HL-60 (cell line): ENCODE measurements at places on chromosomes 3 and 15.

GRCh38 chr15:98967096-98967495 is 40.5 kb downstream of the PGPEP1L start:
- no peak for DNase-seq

DNA sequence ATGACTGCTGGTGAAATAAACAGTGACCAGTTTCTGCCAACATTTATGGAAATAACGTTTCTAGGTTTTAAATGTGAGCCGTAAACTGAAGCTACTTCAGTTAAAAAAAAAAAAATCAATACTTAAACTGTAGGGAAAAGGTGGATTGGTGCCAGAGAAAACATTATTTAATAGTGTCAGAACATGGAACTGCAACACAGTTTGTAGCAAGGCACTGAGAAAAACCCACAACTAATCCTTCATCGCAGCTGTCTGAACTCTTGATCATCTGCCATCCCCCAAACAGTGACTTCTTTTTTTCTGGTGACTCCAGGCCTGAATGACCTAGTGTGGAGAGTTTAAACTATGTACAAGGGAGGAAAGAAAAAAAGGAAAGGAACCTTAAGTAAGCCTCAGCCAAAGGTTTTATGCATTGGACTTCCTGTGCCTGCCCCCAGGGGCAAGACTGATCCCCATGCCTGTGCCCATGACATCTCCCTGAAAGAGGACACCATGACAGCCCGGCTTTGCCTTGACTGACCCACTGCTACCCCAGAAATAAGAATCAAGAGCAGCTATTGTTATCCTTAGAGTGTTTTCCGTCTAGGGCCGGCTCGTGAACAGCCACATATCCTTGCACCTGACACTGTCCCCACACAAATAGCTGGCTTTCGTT is 33.1 kb downstream of the CRTAP start:
- no peak for DNase-seq

- DNase-seq, result no peak
Measured at GRCh38 chr15:92687195-92687602, 31.6 kb upstream of the FAM174B start.

DNA sequence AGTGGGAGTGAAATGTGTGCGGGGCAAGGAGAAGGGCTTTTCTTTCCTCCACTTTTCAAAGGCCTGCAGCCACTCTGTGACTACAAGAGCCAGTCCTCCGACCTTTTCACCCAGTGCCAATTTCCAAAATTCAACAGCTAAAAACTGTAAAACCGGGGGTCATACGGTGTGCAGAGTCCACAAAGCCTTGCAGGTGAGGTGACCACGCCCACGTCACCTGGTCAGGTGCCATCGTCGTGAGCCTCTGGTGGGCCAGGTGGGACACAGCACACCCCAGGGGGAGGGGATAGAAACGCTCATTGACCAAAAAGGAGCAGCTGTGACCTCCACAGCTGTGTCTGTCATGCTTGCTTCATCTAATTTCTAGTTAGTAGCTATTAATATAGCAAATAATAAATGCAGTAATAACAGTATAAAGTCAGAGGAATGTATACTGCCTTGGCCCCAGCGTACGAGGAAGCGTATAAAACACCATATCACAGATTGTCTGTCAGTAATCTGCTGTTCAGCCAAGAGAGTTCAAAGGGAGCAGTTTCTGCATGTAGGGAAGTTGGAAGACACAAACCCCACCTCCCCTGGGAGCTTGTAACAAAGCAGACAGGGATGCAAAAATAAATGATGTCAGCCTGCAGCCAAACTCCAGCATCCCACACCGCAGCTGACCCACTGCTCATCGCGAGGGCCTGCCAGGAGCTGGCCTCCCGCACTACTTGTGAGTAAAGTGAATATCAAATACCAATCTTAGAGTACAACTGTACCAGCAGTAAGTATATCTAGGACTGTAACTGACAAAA is 86.7 kb downstream of the VGLL4 start:
- DNase-seq, result no peak

DNA sequence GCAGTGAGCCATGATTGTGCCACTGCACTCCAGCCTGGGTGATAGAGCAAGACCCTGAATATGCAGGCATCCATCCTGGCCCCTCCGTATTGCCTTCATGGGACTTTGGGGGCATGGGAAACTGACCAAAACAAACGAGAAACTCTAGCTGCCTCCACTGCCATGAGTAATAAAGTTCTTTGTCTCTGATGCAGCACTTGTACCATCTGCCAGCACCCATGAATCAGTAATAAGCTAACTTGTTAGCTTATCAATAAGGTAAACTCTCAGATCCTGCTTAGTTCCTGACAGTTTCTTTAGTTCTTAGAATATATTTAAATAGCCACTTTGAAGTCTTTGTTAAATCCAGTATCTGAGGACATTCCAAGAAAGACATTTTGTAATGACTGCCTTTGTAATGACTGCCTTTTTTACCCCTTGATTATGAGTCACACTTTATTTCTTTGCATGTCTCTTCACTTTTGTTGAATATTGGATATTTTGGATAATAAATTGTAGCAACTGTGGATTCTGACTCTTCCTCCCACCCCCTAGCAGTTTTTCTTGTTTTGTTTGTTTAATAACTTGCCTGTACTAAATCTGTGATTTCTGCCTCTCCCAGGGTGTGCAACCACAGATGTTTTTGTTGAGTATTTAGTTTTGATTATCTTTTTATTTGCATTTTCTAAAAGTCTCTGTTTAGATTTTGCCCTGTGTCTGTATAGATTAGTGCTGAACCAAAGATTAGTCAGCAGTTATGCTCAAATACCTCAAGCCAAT is 136.9 kb downstream of the HCN4 start:
- no peak for DNase-seq

DNA sequence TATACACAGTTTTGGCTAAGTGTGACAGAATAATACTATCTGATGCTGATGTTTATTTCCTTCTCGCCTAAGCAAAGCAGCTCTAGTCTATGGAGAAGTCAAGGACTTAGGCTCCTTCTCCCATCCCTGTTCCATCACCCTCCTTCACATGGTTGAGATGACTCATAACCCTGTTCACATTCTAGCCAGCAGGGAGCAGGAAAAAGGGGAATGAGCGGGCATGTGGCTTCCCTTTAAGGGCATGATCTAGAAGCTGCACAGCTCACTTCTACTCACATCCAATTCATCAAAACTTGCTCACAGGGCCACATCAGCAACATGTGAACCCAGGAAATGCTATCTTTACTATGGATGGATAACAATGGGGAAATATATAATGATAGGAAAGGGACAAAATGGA is 40.9 kb downstream of the CBLB start:
- DNase-seq, result no peak

- DNase-seq, result no peak
Measured at GRCh38 chr3:59388555-59389270, 338.9 kb upstream of the CFAP20DC start.

DNA sequence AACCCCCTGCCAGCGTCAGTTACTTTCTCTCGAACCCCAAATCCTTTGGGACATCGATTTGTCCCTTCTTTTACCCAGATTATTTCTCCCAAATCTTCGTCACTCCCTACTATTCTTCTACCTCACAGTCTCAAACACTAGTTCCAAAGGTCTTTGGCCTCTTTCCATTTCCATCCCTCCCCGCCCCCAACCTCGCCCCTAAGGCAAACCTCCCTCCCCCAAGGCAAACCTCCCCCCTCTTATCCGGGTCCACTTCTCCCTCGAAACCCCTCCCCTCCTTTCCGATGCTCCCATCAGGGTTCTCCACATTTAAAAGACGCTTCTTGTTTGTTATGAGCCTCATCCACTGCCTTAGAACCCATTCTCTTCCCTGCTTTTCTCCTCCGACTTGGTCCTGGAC is 583 bp downstream of the EAF1 start:
- no peak for DNase-seq

GRCh38 chr3:58999774-59000160 is 50.1 kb downstream of the CFAP20DC start:
- DNase-seq, result no peak

GRCh38 chr15:93093765-93094164 is 4.8 kb upstream of the RGMA start:
- DNase-seq, result no peak

- DNase-seq, result no peak
Measured at GRCh38 chr15:92904722-92905571, 4.8 kb downstream of the CHD2 start.

GRCh38 chr3:170372190-170372879 is 14.8 kb downstream of the SKIL start:
- no peak for DNase-seq

DNA sequence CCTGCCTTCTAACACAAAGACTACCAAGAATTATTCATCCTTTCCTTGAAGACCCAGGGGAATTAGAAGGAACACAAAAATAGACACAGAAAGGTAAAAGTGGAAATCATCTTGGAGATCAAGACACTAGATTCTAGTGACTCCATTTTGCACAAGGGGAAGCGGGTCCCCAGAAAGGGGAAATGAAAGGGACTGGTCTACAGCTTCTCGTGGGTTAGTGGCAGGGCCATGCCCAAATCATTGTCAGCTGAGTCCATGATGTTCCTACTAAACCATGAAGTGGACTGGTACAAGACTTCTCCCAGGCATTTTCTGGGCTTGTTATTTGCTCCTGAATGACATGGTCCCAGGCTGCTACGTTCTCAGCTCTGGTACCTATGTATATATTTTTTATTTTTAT is 230.7 kb upstream of the TPRG1 start:
- peak; percentile 65 for DNase-seq

DNA sequence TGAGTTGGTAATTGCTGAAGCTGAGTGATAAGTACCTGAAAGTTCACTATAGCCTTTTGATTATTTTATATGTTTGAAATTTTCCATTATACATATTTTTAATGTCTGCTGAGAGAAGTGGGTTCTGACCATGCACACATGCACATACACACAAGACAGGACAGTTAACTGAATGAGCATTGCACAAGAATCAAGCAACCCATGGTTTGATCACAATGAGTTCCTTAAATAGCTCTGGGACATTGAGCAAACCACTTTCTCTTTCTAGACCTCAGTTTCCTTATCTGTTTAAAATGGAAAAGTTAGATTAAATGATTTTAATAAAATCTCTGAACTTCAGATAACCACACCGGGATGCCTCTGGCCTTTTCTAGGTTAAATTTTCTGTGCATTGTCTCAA is 26.7 kb downstream of the SNTN start:
- DNase-seq, result peak; percentile 58
